Progenitor cell of endocrine pancreas (in vitro differentiated cells): ENCODE measurements at places on chromosomes 16 and 17. TPM values are rescaled to one million over a fixed set of nuclear protein-coding genes. Genes with fewer than 3 reads are reported as not detected.
A peak's percentile ranks its signal among the peaks of the same experiment; 100 is the strongest.

- H3K27ac ChIP-seq, result no peak overlapping the region
- no peak for DNase-seq
- H3K27me3 ChIP-seq, result no peaks in the 10 kb centered on the region
- peaks cover 4% of the 10 kb centered on the region for H3K36me3 ChIP-seq
Measured at GRCh38 chr16:68700120-68700519, 37.0 kb upstream of the CDH1 start.

DNA sequence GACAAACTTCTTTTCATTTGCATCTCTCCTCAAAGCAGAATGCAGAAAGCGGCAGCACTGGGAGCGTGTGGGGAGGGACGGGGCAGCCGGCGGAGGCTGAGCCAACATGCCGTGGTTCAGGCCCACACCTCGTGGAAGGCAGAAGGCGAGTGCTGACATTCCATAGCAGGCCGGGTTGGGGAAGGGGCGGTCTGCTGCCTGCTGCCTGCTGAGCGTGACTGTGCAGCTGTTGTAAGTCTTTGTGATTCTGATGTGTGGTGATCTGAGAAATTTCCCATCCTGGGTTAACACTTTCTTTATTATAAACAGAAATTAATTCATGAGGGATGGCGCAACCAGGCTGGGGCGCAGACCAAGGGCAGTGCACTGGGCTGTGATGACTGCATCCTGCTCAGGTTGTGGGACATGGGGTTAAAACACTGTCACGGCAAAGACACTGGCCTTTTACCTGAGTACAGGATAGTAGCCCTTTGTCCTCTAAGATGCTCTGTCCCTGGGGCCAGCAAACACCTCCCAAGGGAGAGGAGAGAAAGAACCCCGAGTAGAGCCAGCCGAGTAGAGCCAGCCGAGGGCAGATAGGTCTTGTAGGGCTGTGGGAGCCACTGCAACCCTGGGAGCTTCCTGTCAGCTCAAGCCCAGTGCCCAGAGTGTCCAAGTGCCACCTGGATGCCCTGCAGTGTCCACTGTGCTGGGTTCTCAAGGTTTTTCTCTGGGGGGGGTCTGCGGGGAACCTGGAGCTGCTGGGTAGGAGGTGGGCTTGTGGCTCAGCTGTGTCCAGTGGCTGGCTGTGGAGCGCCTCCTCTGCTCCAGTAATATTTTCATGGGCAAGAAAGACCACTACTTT, 8.8 kb upstream of the DNASE1 start:
- H3K4me3 ChIP-seq, result no peak overlapping the region
- peak overlapping the region; percentile 91 for H3K27ac ChIP-seq
- no peak for DNase-seq
- peaks cover 16% of the 10 kb centered on the region for H3K4me1 ChIP-seq
- H3K36me3 ChIP-seq, result peaks cover 2% of the 10 kb centered on the region

- H3K27ac ChIP-seq, result no peak overlapping the region
- peaks cover 19% of the 10 kb centered on the region for H3K27me3 ChIP-seq
- H3K4me1 ChIP-seq, result peaks cover 7% of the 10 kb centered on the region
- H3K36me3 ChIP-seq, result no peaks in the 10 kb centered on the region
- no peak for DNase-seq
- no peak overlapping the region for H3K4me3 ChIP-seq
Measured at GRCh38 chr16:86931410-86931941, 353.1 kb downstream of the FOXL1 start.

- no peaks in the 10 kb centered on the region for H3K36me3 ChIP-seq
- no peak overlapping the region for H3K27ac ChIP-seq
- no peak overlapping the region for H3K4me3 ChIP-seq
- peaks cover 23% of the 10 kb centered on the region for H3K4me1 ChIP-seq
- no peak for DNase-seq
Measured at GRCh38 chr16:66357523-66357928, 9.0 kb upstream of the CDH5 start.

DNA sequence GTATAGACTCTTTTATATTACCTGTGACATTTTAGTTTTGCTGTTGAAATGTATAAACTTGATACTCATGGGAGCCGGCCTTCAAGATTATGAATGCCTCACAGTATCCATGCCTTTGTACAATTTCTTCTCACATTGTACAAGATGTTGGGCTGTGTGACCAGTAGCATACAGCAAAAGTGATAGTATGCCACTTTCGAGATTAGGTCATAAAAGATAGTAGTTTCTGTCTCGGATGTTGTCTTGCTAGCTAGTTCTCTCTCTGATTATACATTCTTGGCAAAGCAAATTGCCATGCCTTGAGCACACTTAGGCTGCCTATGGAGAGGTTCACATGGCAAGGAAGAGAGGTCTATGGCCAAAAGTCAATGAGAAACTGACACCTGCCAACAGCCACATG, 1309.8 kb upstream of the CDH8 start:
- no peak overlapping the region for H3K27ac ChIP-seq
- no peaks in the 10 kb centered on the region for H3K36me3 ChIP-seq
- no peak overlapping the region for H3K4me3 ChIP-seq
- H3K27me3 ChIP-seq, result peaks cover 3% of the 10 kb centered on the region
- no peak for DNase-seq

- H3K4me1 ChIP-seq, result no peaks in the 10 kb centered on the region
- H3K27me3 ChIP-seq, result peaks cover 7% of the 10 kb centered on the region
- DNase-seq, result no peak
Measured at GRCh38 chr16:83779886-83780285, 27.9 kb upstream of the HSBP1 start.

DNA sequence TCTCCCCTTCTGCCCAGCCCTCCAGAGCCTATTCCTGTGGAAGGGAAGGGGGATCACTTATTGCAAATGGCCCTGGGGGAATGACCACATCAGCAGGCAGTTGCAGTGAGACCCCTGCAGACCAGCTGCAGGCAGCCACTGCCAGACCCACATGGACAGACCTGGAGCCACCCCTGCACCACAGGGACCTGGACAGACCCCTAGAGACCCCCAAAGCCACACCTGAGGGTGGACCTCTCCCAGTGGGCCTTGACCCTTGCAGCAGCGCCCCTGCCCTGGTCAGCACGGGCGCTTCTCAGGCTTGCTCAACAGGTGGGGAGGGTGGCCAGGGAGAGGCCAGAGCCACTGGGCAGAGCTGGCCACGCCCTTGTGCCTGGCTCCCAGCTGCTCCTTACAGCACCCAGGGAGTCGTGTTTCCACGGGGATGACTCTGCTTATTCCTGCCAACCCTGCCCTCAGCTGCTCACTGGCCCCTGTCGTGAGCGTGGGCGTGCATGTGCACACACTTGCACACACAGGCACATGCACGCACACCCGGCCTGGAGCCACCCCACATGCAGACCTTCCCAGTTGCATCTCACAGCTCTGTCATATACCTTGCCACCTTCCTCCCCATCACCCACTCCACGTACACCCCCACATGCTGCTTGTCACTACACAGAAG, 1.3 kb upstream of the SCN4A start:
- no peak for DNase-seq
- H3K36me3 ChIP-seq, result no peaks in the 10 kb centered on the region
- H3K27me3 ChIP-seq, result peaks cover 12% of the 10 kb centered on the region
- H3K4me1 ChIP-seq, result no peaks in the 10 kb centered on the region

- no peak overlapping the region for H3K27ac ChIP-seq
- H3K4me1 ChIP-seq, result no peaks in the 10 kb centered on the region
- no peaks in the 10 kb centered on the region for H3K36me3 ChIP-seq
- no peak overlapping the region for H3K4me3 ChIP-seq
Measured at GRCh38 chr17:78289802-78290363, 58.5 kb downstream of the TMEM235 start.

DNA sequence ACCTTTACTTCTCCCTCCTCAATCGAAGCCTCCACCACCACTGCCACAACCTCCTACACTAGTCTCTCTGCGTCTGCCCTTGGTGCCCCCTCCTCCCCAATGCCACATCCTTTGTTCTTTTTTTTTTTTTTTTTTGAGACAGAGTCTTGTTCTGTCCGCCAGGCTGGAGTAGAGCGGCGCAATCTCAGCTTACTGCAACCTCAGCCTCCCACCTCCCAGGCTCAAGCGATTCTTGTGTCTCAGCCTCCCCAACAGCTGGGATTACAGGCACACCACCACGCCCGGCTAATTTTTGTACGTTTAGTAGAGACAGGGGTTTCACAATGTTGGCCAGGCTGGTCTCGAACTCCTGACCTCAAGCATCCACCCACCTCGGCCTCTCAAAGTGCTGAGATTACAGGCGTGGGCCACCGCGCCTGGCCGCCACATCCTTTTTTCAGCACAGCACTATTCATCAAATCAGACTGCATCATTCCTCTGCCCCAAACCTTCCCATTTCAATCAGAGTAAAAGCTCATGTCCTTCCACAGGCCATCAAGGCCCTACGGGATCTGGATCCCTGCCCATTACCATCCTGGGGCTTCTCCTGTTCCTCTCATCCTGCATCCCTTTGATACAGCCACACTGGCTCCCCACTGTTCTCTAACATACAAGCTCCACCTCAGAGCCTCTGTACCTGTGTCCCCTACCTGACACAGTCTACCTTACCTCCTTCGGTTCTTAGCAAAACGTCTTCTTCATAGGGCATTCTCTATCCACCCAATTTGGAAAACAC, 2.0 kb downstream of the KLHL11 start:
- peaks cover 11% of the 10 kb centered on the region for H3K36me3 ChIP-seq
- no peak overlapping the region for H3K4me3 ChIP-seq
- peaks cover 13% of the 10 kb centered on the region for H3K4me1 ChIP-seq
- no peak for DNase-seq

The CRLF3 gene
- 11.3 and 13.5 TPM in 2 replicates for total RNA-seq

The STX1B gene
- 1.0 and 1.6 TPM in 2 replicates for total RNA-seq

The ZNF646 gene
- total RNA-seq, result 28.5 and 32.6 TPM in 2 replicates

The CTRB2 gene
- total RNA-seq, result 1.1 TPM in 1 of 2 replicates, not detected in the other

The MMP28 gene
- total RNA-seq, result 0.53 TPM in 1 of 2 replicates, not detected in the other

The HSD11B2 gene
- total RNA-seq, result 38.7 and 44.5 TPM in 2 replicates

The MMP25 gene
- total RNA-seq, result 0.13 and 0.19 TPM in 2 replicates
